CD4-positive, alpha-beta T cell (primary cell): ENCODE measurements at places on chromosomes 1 and 21.

GRCh38 chr1:86991549-86992186 lies 77.2 kb downstream of the HS2ST1 start:
- DNase-seq, result no peak

- no peak for DNase-seq
Measured at GRCh38 chr1:53811414-53811851, 26.7 kb downstream of the NDC1 start.

GRCh38 chr1:67588178-67588855 lies 96.7 kb upstream of the GADD45A start:
- DNase-seq, result no peak

DNA sequence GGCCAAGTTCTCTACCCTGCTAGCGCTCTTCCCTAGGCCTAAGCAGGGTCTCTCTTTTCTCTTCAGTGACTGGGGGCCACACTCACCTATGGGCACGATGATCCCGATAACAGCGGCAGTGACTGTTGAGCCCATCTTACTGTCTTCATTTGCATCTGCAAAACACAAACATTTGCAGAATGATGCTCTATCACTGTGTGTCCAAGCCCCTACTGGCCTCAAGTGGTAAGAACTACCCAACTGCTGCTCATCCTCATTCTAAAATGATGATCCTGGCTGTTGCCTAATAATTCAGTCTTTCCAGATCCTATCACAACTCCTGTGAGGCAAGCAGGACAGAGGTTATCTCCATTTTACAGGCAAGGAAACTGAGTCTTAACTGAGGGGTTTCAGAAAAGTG lies 16.7 kb upstream of the MAGOH start:
- no peak for DNase-seq
